ENCODE measurements at places on chromosomes 2 and 18. TPM values are rescaled to one million over a fixed set of nuclear protein-coding genes. Genes with fewer than 3 reads are reported as not detected.

DNA sequence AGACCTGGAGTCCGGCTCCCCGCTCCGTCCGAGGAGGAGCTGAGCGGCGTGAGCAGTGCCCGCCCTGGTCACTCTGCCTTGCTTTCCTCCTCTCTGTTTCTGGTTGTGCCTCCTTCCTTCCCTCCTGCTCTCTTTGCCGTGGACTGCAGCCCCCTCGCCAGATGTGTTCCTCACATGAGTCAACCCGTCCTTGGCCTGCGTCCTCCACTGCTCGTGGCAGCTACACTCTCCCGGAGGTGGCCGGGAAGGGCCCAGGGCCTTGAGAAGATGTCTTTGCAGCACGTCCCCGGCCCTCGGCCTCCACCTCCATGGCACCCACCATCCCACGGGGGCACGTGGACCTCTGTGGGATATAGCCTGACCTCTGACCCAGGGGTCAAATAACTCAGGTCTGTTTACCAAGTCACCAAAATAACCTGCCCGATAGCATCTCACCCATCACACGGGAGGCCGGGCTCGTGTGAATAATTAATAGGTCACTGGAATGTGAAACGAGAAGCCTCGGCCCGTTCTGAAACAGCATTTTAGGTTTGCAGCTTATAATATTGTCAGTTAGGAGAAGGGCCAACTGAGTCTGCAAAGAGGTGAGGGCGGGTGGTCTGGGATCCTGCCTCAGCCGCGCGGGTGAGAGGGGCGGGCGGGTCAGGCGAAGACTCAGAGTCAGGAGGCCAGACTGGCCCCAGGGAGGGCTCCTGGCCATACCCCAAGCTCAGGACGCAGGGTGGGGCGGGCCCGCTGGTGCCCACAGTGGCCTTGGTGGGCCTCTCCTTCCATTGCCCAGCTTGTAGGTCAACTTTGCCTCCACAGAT is 42.6 kb downstream of the NFATC1 start:
- no peak overlapping the region for H3K27ac ChIP-seq
- H3K4me3 ChIP-seq: no peak overlapping the region
- H3K27me3 ChIP-seq: peaks cover 26% of the 10 kb centered on the region
- DNase-seq: no peak
- no peaks in the 10 kb centered on the region for H3K4me1 ChIP-seq

DNA sequence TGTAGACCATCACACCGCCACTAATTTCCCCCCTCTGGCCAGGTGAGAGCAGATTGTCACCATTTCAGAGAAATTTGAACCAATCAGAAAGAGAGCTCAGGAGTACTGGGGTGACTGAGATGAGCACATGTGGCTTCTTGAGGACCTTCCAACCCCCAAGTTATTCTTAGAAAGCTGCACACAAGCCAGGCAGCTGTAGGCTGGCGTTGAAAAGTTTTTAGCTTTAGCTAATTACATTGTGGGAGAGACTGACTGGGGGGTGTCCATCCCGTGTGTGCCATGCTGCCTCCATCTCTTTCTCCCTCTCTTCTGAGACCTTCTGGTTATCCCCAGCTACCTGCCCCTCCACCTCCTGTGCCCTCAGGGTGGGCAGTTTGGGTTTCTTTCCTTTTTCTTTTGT is 154.0 kb downstream of the AGAP1 start:
- no peak overlapping the region for H3K4me3 ChIP-seq

GRCh38 chr18:57980573-57981307 is 63.3 kb upstream of the NEDD4L start:
- DNase-seq: no peak
- peaks cover 65% of the 10 kb centered on the region for H3K4me1 ChIP-seq
- H3K27me3 ChIP-seq: no peaks in the 10 kb centered on the region

- no peaks in the 10 kb centered on the region for H3K4me1 ChIP-seq
- no peaks in the 10 kb centered on the region for H3K36me3 ChIP-seq
- no peak overlapping the region for H3K27ac ChIP-seq
- H3K4me3 ChIP-seq: no peak overlapping the region
These were observed 39.3 kb upstream of the NFATC1 start for GRCh38 chr18:79356435-79356834.

DNA sequence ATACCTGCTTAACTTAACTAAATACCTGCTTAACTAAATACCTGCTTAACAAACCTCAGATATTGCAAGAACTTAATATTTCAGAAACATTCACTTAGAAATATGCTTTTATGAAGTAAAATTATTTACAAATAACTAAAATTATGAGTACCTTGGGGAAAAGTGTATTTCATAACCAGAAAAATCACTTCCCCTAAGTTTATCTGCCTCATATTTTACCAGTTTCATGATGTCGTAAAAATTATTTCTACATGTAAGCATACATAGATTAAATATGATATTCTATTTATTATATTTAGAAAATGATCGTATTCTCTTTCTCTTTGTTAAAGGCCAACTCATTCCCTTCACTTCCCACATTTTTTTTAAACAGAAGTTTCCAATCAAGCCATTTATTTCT is 41.5 kb upstream of the DSC1 start:
- no peak for DNase-seq
- H3K27me3 ChIP-seq: no peaks in the 10 kb centered on the region
- H3K4me1 ChIP-seq: peaks cover 52% of the 10 kb centered on the region
- H3K4me3 ChIP-seq: no peak overlapping the region
- H3K36me3 ChIP-seq: no peaks in the 10 kb centered on the region
- H3K27ac ChIP-seq: no peak overlapping the region

- H3K27ac ChIP-seq: peak overlapping the region; percentile 72
- H3K27me3 ChIP-seq: no peaks in the 10 kb centered on the region
- peaks cover 11% of the 10 kb centered on the region for H3K36me3 ChIP-seq
- H3K4me1 ChIP-seq: peaks cover 54% of the 10 kb centered on the region
These were observed 777 bp downstream of the MOCOS start for GRCh38 chr18:36187826-36188721.

DNA sequence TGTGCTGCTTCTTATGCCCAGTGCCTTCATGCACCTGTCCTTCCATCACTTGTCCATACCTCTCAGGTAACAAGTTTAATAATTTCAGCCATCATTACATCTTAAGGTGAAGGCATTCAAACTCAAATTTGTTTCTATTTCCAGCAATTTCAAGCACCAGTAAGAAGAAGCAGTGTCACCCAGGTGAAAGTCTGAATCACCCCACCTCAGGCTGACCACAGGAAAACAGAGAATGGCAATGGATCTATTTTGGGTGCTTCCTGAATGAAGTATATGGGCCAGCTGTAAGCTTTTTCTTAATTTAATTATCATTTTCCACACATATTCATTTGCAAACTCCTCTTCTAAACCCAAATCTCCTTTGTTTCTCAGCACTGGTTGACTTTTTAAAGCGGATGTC is 372.7 kb upstream of the SOX11 start:
- no peak for DNase-seq
- no peak overlapping the region for H3K27ac ChIP-seq
- no peak overlapping the region for H3K4me3 ChIP-seq
- H3K27me3 ChIP-seq: no peaks in the 10 kb centered on the region
- no peaks in the 10 kb centered on the region for H3K36me3 ChIP-seq

GRCh38 chr18:74283646-74284045 is 8.1 kb downstream of the CYB5A start:
- H3K4me1 ChIP-seq: peaks cover 94% of the 10 kb centered on the region
- peak overlapping the region; percentile 84 for H3K27ac ChIP-seq
- no peak for DNase-seq
- no peaks in the 10 kb centered on the region for H3K27me3 ChIP-seq
- H3K36me3 ChIP-seq: 0 out of 3 replicates have a peak, but pooled peaks cover 4% of the 10 kb centered on the region

DNA sequence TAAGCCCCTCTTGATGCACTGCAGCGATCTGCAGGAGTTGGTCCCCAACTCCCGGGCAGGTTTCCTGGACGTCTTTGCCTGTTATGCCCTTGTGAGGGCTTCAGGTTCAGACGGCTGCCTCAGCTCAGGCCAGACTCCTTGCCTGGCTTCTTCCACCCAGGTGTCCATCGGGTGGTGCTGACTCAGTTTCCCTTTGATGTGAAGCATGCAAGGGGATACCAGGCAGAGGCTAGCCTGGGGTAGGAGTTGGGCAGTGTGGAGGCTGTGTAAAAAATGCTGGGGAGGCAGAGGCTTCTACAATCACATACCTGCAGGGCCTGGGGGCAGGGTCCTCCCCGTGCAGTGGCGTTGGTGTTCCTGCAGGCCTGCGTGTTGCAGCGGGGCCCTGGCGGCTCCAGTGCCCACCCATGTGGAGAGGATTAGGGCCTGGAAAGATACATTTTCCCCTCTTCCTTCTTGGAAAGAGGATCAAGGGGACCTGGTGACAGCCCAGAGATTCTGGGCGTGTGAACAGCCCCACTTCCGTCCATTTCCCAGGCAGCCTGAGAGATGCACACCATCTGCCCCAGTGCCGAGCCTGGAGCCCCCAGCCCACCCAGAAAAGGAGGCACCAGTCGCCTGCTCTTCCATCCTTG is 338.3 kb downstream of the DYSF start:
- peaks cover 10% of the 10 kb centered on the region for H3K4me1 ChIP-seq
- no peaks in the 10 kb centered on the region for H3K36me3 ChIP-seq
- H3K27ac ChIP-seq: no peak overlapping the region
- DNase-seq: no peak
- peaks cover 39% of the 10 kb centered on the region for H3K27me3 ChIP-seq
- H3K4me3 ChIP-seq: no peak overlapping the region

- no peaks in the 10 kb centered on the region for H3K27me3 ChIP-seq
- H3K4me3 ChIP-seq: no peak overlapping the region
- H3K4me1 ChIP-seq: peaks cover 91% of the 10 kb centered on the region
- DNase-seq: no peak
- H3K36me3 ChIP-seq: no peaks in the 10 kb centered on the region
- no peak overlapping the region for H3K27ac ChIP-seq
These were observed 5.1 kb upstream of the HNMT start for GRCh38 chr2:137959166-137959565.

DNA sequence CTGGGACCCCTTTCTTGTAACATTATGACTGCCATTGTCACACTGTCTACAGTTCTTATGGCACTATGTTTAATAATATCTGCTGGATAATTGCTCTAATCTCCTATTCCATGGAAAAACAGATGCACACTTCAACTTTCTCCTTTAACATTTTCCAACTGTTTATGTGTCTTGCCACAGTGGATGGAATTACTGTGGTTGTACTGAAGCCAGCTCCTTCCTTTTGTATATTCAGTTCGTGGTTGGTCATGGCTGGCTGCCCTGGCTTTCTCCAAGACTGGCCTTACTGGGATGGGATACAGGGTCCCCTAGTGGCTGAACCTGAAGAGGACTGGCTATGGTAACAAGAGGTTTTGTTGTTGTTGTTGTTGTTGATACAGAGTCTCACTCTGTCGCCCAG is 113.9 kb downstream of the SS18 start:
- H3K27ac ChIP-seq: no peak overlapping the region
- DNase-seq: no peak
- no peaks in the 10 kb centered on the region for H3K36me3 ChIP-seq

DNA sequence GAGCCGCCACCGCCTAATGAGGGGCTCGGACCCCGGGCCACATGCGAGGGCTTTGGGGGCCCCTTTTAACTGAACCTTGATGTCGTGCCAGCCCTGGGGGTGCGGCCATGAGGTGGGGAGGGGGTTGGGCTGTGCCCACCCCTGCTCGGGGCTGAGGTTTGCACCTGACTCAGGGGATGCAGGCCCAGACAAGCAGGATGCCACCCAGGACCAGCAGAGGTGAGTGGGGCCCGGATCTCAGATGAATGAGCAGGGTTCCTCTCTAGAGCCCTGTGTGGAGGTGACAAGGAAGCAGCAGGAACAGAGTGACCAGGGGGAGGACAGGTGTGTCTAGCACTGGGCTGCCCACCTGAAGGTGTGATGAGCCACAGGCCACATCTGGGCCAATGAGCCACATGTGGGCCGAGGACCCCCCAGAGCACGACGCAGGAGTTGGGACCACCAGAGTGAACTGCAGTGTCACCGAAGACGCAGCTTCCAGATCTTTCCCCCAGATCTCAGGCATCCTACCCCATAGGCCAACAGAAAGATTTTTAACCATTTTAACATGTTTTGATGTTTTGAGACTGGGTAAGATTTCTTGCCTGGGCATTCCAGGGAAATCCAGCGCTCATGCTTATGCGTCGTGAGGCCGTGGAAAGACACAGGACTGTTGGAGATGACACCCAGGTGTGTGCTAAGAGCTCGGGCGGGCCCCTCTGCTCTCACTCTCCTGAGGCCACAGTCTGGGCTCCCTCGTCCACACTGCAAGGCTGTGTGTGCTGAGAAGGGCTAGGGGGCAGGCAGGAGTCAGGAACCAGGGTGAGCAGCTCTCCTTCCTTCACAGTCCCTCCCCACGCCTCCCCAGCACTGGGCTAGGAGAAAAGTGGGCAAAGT is 73.6 kb downstream of the DDX1 start:
- no peaks in the 10 kb centered on the region for H3K36me3 ChIP-seq
- H3K4me3 ChIP-seq: no peak overlapping the region
- peak; percentile 37 for DNase-seq
- no peak overlapping the region for H3K27ac ChIP-seq
- H3K4me1 ChIP-seq: peaks cover 32% of the 10 kb centered on the region
- H3K27me3 ChIP-seq: no peaks in the 10 kb centered on the region

DNA sequence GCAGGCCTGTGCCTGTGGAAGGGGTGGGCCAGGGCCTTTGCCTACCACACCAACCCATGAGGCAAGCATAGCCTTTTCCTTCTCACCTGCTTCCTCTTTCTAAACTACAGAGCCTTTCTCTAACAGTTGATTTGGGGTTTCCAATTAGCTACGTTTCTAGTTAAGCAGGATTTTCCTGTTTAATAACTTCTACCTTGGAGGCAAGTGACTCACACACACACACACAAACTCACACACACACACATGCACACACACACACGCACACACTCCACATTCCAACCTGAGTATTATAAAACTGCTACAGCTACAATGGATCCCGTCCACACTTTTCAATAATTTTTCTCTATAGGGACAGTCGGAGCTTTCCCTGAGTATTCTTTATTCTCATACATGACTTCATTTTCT is 84.9 kb downstream of the SOX11 start:
- H3K27ac ChIP-seq: no peak overlapping the region
- DNase-seq: no peak
- no peaks in the 10 kb centered on the region for H3K36me3 ChIP-seq
- no peaks in the 10 kb centered on the region for H3K27me3 ChIP-seq

Gene FSHR
- total RNA-seq: not detected

Gene M1AP
- not detected for total RNA-seq

Gene NCKAP5
- not detected for total RNA-seq

Gene FAM228A
- not detected for total RNA-seq

Gene TXNDC9
- total RNA-seq: 149 TPM

Gene FAHD2B
- 7.2 TPM for total RNA-seq

Gene EFR3B
- 0.42 TPM for total RNA-seq

Gene C2orf49
- total RNA-seq: 35.6 TPM

Gene LCT
- total RNA-seq: not detected

Gene AQP12A
- total RNA-seq: not detected

Gene CD8B2
- total RNA-seq: not detected
